ENCODE measurements at places on chromosomes 12 and 14.
A peak's percentile ranks its signal among the peaks of the same experiment; 100 is the strongest.

GRCh38 chr12:112456029-112456428 is 37.3 kb downstream of the PTPN11 start:
- DNase-seq: no peak

DNA sequence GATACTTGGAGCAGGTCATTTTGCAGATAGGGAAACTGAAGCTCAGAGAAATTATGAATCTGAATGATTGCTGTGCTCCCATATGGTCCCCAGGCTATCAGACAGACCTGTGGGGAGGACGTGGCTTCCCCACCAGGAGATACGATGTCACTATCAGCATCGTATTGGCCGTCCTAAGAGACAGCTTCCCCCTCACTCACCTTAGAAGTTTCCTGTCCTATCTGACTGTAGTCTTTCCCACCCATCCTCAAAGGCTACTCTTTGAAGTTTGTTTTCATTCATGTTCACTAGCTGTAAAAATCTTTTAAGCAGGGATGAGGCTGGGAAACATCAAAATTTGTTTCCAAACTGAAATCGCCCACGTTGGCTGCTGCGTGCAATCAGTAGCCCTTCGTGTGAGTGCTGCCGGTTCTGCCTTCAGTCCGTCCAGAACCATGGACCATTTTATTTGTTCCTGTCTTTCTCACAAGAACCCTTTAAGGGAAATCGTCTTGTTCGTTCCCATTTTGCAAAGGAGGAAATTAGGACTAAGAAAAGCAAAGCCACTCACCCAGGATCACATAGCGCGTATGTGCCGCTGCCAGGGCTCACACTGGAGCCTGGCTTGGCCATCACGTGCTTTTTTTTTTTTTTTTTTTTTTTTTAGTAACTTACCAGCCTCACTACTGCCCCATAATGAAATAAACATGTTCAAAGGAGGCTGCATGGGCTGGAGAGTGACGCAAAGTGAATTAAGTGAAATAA is 1.0 kb upstream of the KDM2B start:
- DNase-seq: peak; percentile 71

GRCh38 chr12:128394137-128394536 is 127.2 kb downstream of the TMEM132C start:
- DNase-seq: no peak

GRCh38 chr12:113462998-113463745 is 8.5 kb downstream of the LHX5 start:
- no peak for DNase-seq

DNA sequence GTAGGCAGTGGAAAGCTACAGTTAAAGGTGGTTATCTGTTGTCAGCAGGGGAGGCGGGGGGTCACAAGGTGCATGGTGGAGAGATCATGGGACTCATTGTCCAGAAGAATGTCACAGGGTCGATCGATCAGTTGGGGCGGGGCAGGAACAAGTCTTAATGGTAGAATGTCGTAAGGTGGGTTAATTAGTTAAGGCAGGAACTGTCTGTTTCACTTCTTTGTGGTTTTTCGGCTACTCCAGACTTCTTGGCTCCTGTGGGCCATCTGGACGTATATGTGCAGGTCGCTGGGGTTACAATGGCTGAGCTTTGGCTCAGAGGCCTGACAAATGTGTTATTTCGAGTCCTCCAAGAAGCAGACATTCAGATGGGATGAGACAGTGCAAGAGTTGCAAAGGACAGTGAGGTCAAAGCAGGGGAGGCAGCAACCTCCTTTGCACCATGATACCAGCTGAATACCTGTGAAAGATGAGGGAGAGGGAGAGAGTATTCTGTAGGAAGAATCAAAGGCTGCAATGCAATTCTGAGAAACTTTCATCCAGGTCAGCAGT is 246.9 kb upstream of the TMEM132C start:
- DNase-seq: no peak

GRCh38 chr12:69996241-69996640 is 171.2 kb downstream of the MYRFL start:
- DNase-seq: peak; percentile 48

GRCh38 chr14:63457498-63457897 is 85.7 kb downstream of the PPP2R5E start:
- DNase-seq: no peak

- peak; percentile 25 for DNase-seq
These were observed 1.2 kb downstream of the GSC start for GRCh38 chr14:94768521-94769390.

- DNase-seq: no peak
These were observed 469.8 kb downstream of the ZFP36L1 start for GRCh38 chr14:68322940-68323620.

- no peak for DNase-seq
These were observed 38.5 kb downstream of the TRIM9 start for GRCh38 chr14:51056421-51056820.

DNA sequence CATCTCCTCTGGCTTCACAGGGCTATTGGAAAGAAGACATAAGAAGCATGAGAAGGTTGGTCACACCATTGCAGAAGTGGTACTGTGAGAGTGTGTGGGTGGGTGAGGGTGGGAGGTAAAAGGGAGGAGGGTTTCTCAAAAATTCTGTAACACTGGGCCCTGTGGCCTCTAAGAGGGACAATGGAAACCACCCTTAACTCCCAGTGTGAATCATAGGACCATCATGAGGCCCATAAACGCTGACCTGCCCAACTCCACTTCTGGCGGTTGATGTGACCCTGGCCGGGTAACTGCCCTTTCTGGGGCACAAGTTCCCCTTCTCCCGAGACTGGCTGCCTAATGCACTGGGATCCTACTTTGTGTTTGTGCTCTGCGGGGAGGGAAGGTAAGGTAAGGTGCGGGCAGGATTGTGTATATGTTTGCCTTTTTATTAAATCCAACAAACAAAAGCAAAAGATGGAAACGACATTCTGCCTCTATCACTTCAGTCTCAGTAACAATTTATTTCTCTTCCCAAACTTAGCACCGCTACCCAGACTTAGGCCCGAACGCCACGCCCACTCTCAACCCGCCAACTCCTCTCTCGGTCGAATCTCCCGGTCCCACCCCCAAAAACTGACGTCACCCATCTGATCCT is 551 bp downstream of the METTL1 start:
- peak; percentile 92 for DNase-seq

DNA sequence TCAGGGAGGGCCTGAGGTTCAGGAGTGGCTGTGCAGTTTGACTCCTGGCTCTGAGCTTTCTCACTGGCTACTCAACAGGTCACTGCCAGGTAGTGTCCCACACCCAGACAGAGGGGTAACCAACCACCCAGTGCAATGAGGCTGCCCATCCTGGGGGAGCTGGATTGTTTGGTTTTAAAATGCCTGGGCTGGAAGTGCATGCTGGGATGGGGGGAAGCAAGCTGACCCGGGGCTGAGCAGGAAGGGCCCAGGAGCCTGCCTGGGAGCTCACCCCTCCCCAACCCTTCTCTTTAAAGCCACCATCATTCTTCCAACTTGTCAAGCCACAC is 12.6 kb upstream of the ABHD12B start:
- DNase-seq: no peak

Measured in fibroblast of mammary gland (primary cell).